Testis (tissue), 5 donors: ENCODE measurements at places on chromosomes 5 and 9. TPM values are rescaled to one million over a fixed set of nuclear protein-coding genes. Genes with fewer than 3 reads are reported as not detected.

Gene PPIP5K2
- polyA plus RNA-seq = 23.7 TPM

Gene RXFP3
- polyA plus RNA-seq = not detected

DNA sequence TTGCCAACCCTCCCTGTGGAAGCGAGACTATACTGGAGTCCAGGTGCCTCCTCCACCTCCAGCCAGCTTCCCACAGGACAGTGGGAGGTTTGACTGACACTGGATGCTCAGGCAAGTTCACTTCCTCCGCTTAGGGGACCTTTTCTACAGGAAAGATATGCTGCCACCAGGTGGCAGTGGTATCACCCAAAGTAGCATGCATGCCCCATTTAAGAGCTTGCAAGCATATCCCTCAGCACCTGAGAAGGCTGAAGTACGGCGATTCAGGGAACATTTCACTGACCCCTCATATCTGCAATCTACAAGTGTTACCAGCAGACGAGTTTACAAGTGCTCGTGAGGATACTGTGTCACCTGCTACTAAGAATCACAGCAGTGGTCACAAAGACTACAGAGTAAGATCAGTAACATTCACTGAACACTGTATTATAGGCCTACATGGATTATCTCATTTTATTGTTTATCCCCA, 75.5 kb downstream of the KLHL3 start:
- DNase-seq = peak; percentile 82

Gene ICE1
- 13.8 TPM for polyA plus RNA-seq

Gene HRCT1
- 7.1 TPM for polyA plus RNA-seq

Gene TMEM141
- 80.4 TPM for polyA plus RNA-seq

Gene FREM1
- 14.6 TPM for polyA plus RNA-seq

Gene PAEP
- 2.5 TPM for polyA plus RNA-seq

Gene PNPLA7
- polyA plus RNA-seq = 4.2 TPM

GRCh38 chr5:127433526-127433925, 83.9 kb upstream of the PRRC1 start:
- DNase-seq = no peak

GRCh38 chr5:106822851-106823250, 847.9 kb downstream of the EFNA5 start:
- no peak for DNase-seq

DNA sequence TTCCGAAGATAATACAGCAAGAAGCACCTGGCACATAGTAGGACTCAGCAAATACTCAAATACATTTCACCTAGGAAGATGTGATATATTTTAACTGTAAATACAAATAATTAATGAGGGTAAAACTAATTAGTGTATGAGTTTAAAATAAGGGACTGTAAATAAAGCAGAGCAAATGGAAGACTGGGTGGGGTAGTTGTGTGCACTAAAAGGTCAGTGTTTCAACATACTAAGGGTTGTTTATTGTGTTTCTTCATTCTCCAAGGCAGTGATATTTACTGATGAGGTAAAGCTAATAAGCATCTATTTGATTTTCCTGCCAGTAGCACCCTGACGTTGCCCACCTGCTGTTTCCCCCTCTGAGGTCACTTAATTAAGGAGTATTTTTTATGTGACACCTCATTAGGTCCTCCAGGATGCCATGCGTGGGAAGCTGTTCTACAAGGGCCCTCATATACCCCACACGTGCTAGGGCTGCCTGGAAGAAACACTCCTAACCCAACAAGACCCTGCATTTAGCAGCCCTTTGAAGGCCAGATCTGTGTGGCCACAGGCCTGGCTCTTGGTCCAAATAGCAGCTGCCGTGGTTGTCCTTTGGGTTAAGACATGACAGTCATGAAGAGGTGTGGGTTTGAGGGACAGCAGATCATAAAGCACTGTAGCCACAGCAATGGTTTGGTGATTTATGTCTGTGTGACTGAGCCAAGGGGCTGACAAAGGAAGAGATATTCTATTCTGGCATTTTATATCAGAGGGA, 97.5 kb upstream of the RPS23 start:
- DNase-seq = no peak

GRCh38 chr5:74915488-74915887, 49.3 kb upstream of the FAM169A start:
- DNase-seq = no peak

Gene EIF4E1B
- 1.0 TPM for polyA plus RNA-seq

DNA sequence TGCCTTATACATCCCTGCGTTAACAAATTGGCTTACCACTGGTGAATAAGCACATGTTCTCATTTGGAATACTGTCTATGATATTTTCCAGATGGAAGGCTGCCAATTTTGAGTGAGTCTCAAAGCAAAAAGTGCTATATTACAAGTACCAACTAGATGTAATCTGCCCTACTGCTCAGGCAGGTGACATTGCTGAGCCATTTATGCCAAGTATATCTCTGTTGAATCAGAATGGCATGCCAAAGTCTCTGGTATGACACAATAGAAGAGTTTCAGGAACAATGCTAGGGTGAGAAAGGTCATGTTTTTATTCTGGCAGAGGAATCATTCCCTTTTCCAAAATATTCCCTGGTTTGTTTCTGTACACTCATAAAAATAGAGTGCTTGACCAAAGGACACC, 356.5 kb downstream of the CDH9 start:
- no peak for DNase-seq

Gene DND1
- polyA plus RNA-seq = 21.8 TPM
